ENCODE measurements at places on chromosomes 3 and 15.
A peak's percentile ranks its signal among the peaks of the same experiment; 100 is the strongest.

GRCh38 chr3:179829401-179829800 lies 176.6 kb downstream of the USP13 start:
- no peak for DNase-seq

DNA sequence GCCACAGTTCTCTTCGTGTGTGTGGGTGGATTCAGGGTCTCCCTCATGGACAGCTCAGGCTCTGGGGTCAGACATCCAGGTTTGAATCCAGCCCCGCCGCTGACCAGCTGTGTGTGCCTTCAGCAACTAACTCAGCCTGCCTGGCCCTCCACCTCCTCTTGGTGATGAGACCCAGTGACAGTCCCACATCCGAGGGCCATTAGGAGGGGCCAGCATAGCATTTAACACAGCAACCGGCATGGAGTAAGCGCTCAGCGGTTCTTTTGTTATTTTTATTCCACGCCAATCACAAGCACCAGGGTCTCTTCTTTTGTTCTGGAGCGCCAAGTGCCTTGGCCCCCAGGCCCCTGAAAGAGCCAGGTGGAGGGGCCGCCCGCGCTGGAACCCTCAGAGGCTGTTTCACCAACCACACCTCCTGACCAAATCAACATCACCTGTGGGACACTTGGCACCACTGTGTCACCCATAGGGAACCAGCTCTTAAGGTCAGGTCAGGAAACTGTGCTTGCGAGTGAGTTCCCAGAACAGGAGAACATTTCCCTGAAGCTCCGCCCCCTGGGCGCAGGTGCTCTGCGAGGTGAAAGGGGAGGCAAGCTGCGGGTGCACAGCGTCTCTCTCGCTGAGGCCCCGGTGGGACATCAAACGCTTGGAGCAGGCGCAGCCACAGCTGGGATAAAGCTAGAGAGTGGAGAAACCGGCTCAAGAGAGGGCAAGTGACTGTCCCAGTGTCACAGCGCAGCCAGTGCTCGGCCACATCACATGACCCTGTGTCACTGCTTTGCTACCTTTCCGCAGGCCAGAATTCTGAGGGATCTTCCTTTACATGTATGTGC lies 311.3 kb downstream of the UACA start:
- peak; percentile 53 for DNase-seq

- DNase-seq = no peak
Observed at GRCh38 chr3:308597-309321, 112.2 kb downstream of the CHL1 start.

DNA sequence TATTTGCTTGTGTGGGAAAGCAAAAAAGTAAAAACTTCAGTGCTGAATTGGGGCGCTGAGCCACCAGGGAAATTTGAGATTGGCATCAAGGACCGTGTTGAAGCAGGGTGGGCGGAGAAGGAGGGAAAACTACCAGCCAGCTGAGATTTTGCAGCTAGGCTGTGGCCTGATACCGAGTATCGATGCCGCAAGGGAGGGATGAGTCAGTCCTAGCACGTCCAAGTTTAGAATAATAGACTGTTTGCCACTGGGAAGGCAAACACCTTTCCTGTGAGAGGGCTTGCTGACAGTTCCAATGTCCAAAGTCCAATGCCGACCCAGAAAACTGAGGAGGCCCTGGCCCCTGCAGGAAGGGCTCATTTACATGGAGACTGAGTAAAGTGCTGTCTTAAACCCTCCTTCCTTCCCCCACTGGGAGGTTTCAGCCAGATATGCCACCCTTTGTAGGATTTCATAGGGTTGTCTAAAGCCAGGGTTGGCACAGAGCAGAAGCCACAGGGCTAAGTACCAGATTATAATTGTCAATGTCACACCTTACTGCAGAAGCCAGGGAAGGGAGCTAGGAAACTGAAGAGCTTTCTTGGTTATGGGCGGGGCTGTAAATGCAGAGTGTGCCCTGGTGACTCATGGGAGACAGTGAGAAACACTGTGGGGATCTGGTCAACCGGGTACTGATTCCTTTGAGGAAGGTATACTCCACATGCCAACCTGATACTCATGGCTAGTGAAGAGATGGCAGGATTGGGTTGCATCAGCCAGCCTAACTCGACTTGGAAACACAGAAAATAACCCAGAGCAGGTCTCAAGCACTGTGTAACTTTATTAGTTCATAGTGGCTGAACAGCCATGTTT lies 28.4 kb upstream of the PIK3CB start:
- no peak for DNase-seq

DNA sequence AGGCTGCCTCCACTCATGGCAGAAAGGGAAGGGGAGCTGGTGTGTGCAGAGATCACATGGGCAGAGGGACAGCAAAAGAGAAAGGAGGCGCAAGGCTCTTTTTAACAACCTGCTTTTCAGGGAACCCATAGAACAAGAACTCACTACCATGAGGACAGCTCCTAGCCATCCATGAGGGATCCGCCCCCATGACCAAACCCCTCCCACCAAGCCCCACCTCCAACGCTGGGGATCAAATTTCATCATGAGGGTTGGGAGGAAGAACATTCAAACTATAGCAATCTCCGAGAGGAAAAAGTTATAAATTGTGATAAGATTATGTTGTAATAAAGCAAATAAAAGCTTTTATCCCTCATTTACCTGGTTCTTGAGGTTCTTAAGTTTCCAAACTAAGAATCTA lies 84.7 kb upstream of the LMCD1 start:
- DNase-seq = no peak

GRCh38 chr15:60423537-60423936 lies 25.8 kb upstream of the ANXA2 start:
- no peak for DNase-seq

DNA sequence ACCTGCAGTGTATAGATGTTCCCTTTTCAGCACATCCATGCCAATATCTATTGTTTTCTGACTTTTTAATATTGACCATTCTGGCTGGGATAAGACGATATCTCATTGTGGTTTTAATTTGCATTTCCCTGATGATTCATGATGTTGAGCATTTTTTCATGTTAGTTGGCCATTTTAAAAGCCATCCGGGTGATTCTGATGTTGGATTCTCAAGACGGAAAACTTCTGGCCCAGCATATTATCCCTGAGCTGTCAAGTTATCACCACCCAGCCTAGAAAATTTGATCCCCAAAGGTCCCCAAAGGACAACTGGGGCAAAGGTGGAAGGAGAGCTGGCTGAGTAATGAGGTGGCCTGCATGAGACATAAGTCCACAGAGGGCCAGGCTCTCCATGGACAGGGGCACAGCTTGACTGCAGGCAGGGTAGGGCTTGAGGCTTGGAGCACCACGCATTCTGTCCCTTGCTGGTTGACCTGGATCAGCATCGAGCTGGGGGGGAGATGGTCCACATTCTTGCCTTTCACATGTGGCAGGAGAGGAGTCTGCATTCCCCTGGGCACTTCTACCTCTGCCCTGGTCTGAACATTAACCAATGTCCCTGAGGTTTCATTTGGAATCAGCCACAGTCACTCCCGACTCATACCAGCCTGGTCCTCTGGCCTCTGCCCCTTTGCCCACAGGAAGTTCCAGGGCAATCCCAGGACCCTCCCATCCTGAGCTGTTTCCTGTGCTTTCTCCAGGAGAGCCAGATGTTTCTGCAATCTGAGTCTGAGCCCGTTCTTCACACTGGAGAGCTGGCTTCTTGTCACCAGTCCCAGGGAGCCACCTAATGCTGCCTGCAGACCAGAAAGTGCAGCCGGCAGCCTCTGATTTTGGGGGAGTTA lies 69.2 kb downstream of the ISG20 start:
- no peak for DNase-seq

- DNase-seq = no peak
Observed at GRCh38 chr3:138362538-138362937, 14.2 kb downstream of the MRAS start.

DNA sequence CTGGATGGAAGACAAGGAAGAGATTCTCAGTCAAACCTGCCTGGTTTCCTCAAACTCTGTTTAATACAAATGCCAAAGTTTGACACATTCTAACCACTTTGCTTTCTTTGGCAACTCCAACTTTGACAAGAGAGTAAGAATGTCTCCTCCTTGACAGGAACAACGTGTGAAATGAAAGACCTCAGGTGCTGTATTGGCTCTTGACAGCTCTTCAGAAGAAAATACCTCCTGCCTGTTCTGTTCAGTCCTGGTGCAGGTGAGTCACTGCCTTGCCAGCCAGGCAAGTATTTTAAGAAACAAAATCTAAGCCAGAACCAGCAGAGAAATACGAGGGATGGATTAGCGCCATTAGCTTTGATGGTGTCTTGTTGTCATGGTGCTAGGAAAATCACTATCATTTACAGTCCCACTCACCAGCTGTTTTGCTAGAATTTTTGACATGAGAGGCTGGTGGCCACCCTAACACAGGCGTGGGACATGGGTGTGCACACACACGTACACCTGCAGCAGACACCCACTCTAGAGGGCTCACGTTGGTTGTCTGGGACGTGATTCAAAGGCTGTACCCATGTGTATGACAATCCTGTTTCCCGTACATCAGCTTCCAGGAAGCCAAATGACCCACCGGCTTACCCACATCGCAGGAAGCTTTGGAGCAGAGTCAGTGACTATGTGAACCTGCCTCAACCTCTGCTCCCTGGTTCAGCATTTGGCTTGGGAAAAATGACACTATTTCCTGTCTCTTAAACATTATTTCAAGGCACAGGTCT lies 60.4 kb downstream of the CCNL1 start:
- DNase-seq = no peak

DNA sequence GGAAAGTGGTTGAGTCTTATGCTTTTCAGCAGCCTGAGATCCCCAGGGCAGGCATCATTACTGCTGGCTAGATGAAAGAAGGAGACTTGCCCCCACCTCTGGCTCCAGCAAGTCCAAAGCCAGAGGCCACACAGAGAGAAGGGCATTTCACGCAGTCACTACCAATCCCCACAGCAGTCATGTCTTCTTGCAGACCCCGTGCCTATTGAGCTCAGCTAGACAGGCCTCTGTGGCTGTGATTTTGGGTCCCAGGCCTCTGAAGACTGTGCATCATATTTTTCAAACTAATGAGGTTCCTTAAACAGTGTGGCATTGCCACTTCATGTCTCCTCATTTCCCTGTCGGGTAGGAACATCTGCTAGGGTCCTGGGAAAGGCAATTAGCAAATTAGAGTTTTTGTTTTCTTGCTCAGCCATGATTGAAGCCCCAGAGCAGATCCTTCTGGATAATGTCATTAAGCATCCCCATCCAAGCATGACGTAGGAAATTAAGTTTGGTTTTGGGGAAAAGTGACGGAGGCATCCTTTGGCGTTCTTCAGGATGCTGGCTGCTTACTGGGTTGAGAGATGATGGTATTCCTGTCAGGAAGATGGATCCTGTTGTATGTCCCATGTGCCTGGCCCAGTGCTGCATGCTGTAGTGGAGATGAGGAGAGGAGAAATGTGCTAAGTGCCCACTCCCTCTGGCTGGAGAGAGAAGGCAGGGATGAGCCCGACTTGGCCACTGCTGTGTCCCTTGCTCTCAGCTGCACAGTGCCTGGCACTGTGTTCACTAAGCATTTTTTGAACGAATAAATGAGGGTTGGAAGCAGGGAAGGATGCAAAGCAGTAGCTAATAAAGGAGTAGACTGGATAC lies 7.0 kb downstream of the SPSB4 start:
- DNase-seq = no peak

GRCh38 chr3:140559546-140559945 lies 118.3 kb upstream of the TRIM42 start:
- DNase-seq = no peak

DNA sequence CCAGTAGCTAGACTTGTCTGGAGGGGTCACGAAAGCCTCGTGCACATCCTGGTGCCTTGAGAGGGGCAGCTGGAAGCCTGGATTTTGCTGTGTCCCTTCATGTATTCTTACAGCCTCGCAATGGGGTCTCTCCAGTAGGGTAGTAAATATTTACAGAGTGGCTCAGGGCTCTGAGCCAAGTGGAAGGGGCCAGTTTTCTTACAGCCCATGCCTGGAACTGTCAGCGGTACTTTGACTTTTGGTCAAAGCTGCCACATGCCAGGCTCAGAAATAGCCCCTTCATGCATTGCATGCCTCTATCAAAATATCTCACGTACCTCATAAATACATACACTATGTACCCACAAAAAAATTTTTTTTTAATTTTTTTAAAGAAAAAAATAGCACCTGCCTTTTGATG lies 119.2 kb downstream of the OSBPL10 start:
- no peak for DNase-seq

DNA sequence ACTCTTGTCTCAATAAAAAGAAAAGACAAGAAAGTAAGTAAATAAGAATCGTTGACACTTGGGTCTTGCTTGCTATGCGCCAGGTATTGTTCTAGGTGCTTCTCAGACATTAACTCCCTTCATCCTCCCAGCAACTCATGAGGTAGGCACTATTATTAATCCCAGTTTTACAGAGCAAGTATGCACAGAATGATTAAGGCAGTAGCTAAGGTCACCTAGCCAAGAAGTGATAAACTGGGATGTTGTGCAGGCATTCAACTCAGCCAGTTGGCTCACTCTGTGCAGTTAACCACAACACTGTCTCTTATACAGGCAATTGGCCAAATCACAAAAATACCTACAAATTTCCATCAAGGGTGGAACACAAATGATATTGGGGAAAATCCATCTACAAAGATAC lies 1.7 kb upstream of the C3orf33 start:
- DNase-seq = no peak

GRCh38 chr3:191373327-191373726 lies 43.0 kb upstream of the UTS2B start:
- no peak for DNase-seq

DNA sequence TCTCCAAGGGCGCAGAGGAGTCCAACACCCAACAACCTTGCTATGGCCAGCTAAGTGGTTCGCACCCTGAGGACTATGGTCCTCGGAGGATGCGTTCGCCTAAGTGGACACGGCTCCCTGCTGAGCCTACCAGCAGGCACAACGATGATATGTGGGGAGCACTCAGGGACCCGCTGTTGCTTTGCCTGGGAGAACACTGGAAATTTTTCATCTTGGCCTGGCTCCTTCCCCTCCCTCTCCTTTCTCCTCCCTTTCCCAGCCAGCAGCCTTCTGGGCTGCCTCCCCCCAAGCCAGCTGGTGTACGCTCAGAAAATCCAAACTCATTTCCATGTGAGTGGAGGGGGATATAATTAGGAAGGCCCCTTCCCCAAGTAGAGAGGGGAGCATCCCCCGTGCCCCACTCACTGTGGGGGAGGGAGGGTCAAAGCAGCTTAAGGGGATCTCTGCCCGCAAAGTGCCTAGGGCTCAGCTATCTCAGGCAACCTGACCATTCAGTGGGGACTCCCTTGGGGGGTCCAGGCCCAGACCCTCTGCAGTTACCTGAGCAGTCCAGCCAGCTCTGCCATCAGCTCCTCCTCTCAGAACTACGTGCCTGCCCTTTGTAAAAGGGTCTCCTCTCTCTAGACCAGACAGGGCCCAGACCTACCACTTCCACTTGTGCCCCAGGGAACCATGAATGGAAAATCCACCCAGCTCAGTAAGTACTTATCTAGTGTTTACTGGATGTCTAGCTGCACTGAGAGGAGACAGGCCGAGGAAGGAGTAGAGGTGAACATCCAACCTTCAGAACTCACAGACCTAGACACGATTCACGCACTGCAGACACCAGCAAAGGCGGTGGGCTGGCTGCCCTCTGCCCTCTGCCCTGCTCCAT lies 742 bp upstream of the SEMA7A start:
- no peak for DNase-seq

DNA sequence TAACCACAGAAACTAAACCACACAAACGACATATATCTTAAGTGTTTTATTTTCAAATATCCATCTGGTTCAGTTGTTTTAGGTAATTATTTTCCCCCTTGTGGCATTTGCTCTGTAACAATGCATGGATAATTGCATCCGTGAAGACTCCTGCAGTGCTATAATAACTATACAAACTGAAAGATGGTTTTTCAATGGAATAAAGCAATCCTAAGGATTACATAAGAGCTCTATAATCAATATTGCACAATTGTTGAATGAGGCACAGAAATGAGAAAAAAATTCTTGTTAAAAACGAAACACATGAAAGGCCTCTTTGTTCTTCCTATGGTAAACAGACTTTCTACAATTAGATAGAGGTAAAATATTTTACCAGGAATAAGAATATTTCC lies 446.0 kb upstream of the EPHA3 start:
- DNase-seq = no peak
